ENCODE measurements at places on chromosomes 6 and 20.

DNA sequence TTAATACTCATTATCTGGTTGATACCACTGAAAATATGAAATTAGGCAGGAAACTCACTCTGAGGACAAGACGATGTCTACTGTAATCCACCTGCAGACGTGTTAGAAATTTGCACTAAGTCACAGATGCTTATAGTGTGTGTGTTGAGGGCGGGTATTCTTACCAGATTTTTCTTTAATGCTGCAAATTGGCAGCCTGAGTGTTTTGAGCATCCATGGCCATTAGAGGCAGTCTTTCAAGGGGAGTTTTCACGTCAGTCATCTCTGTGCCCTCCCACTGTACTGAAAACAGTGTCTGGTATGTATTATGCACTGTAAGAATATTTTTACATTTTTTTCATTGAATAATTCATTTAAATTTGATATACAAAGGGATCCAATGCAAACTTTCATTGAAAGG is 266.5 kb upstream of the QKI start:
- DNase-seq, result no peak

DNA sequence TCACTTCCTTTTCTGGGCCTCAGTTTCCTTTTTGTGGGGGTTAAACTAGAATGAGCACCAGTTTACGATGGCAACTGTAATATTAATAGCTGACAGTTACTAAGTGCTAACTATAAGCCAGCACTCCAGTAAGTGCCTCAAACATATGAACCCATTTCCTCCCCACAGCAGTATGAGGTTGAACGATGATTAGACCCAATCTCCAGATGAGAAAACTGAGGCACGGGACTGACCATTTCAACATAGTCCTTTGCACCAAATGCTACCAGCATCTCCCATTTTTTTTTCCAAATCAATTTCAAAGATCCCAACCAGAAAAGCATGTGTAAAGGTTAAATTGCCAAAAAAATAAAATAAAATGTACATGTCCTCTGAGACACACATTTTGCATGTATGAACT is 7.1 kb downstream of the SLC13A3 start:
- no peak for DNase-seq

- no peak for DNase-seq
These were observed 272.0 kb upstream of the SOX4 start for GRCh38 chr6:21321531-21321930.

- DNase-seq, result no peak
These were observed 95.9 kb upstream of the SPACA1 start for GRCh38 chr6:87951751-87952150.

DNA sequence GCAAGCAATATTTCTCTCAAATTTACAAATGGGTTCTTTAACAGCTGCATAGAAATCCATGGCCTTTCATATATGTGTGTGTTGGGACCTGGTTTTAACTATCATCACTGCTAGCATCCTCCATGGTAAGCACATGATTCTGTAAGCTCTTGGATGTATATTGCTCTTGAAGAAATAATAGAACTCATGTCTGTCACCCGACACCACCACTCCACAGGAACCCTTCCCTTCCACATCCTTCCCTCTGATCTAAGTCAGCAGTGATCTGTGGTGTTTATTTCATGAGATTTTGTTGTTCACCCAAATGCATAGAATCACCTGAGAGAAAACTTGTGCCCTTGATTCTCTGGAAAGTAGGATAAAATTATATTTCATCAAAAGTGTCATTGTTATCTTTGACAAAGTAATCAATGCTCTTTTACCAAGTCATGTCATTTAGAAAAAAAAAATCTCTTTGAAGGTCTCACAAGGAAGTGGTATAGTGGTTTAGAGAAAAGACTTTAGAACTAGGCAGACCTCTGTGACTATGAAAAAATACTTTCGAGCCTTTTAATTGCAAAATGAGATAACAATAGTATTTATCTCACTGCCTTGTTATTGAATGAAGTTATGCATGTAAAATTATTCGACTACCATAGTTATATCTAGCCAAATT is 649.8 kb upstream of the SLC35B3 start:
- DNase-seq, result no peak

- no peak for DNase-seq
These were observed 46.3 kb downstream of the BTBD9 start for GRCh38 chr6:38593409-38593808.

DNA sequence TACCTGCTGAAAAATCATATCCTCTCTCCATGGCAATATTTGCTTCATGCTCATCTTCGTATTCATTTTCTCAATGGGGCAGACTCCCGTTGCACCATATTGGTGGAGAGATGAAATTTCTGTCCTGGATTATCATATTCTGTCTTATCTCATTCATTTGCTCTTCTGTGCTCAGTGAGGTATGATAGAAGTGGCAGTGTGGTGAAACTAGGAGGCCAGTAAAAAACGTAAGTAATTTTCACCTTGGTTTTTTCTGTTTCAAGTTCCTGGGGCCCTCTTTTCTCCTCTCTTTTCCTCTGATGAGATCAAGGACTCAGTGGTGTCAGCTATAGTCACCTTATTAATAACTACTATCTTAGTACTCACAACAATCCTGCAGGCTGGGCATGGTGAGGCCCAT is 182.5 kb upstream of the HDAC2 start:
- DNase-seq, result no peak

GRCh38 chr6:153170511-153170910 is 39.4 kb upstream of the RGS17 start:
- DNase-seq, result no peak

DNA sequence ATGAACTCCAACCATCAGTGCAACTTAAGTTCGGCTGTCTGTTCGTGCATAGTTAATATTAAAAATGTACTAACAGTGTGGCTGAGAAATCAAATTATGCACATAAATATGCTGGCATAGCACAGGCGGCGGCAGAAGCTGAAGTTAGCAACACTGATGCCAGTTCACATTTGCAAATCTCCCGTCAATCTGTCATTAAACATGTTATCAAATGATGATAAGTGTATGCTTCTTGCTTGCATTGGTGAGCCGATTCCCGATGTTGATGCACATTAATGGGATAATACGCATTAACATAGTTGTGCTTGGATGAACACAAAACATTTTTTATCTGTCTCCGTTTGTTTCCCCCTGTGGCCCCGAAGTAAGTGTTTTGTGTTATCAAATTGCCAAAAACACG is 309.4 kb downstream of the ZNF217 start:
- DNase-seq, result no peak

- DNase-seq, result no peak
These were observed 93.2 kb upstream of the JARID2 start for GRCh38 chr6:15152700-15153099.

DNA sequence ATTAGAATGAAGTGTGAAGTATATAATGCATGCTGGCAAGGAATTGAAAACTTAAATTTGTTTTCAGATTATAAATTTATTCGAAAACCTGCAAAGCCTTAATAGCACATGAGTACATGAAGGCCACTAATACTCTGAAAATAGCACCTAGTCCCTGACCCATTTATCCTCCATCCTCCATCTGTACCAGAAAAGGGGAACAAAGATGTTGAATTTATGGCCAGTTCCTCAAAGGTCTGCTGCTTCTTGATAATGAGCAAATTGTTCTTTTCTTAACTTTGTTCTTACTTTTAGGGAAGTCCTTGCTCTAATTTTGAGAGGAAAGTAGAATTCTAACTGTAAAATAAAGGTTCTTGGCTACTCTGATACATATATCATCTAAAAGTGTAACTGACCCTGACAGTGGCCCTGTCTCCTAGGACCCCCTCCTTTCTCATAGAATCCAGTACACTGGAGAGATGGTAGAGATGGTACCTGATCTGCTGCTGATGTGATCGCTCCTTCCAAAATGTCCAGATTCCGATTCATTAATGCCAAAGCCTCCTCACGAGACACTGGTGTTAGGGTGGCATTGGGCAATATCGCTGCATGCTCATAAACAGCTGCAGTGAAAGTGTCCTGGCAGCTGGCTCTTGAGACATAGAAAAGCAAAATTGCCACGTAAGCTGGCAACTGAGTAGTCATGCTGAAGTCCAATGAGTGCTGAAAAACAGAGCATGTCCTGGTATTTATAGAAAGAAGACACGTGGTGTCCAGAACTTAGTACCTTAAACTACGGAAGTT is at the start of gene VNN1:
VNN1 (minus strand) TSS at position 704 of the 783 bp plus-strand sequence; CDS start at position 684, 20 bp downstream.
- DNase-seq, result no peak

DNA sequence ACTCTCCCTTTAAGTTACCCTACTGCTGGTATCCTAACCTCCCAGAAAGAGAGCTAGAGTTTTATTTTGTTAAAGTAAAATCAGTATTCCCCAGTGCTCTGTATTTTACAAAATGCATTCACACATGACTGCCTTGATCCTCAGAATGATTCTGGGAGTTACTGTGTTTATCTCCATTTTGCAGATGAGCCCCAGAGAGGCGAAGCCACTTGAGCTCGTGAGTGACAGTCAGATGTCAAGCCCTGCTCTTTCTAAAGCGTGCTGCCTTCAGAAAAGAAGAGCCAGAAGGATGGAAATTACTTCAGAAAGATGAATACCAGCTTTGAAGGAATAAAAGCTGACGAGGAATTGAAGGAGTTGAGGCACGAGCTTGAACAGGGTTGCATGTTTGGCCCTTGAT is 14.1 kb upstream of the OSER1 start:
- DNase-seq, result no peak

GRCh38 chr6:17278289-17279063 is 2.7 kb upstream of the RBM24 start:
- DNase-seq, result no peak

DNA sequence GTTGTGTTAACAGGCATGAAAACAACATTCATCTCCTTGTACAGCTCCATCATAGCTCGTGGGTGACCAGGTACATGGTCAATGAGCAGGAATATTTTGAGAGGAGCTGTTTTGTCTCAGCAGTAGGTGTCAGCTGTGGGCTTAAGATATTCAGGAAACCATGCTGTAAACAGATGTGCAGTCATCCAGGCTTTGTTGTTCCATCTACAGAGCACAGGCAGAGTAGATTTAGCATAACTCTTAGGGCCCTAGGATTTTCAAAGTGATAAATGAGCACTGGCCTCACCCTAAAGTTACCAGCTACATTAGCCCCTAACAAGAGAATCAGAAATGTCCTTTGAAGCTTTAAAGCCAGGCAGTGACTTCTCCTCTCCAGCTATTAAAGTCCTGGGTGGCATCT is 154.2 kb downstream of the BTBD9 start:
- no peak for DNase-seq

- no peak for DNase-seq
These were observed 41.8 kb downstream of the BMP7 start for GRCh38 chr20:57224641-57225138.

DNA sequence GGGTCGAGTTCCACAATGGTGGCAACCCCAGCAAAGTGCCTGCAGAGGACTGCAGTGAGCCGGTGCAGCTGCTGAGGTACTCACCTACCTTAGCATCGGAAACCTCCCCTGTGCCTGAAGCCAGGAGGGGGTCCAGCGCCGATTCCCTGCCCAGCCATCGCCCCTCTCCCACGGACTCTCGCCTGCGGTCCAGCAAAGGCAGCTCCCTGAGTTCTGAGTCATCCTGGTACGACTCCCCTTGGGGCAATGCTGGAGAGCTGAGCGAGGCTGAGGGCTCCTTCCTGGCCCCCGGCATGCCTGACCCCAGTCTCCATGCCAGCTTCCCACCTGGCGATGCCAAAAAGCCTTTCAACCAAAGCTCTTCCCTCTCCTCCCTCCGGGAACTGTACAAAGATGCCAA is 134.1 kb upstream of the CLDN20 start:
- DNase-seq, result no peak

DNA sequence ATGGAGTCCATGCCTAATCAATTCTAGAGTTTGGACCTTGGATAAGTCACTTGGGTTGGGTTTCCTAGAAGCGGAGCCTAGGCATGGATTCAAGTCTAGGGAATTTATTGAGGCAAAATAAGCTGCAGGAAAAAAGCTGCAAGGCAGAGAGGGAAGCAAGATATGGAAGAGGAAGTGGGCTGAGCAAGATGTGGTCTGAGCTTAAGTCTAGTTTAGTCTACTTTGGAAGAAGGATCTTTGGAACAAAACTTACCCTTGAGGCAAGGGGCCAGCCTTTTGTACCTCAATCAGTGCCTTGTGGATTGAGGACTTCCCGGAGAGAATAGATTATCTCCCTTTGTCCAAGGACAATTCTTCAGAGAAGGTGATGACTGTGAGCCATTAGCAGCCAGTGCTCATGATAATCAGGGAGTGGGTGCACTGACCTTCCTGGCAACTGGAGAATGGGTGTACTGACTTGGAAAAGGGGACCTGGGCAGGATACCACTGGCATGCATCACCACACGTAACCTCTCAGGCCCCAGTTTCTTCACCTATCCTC is 10.9 kb downstream of the ZSCAN9 start:
- no peak for DNase-seq

DNA sequence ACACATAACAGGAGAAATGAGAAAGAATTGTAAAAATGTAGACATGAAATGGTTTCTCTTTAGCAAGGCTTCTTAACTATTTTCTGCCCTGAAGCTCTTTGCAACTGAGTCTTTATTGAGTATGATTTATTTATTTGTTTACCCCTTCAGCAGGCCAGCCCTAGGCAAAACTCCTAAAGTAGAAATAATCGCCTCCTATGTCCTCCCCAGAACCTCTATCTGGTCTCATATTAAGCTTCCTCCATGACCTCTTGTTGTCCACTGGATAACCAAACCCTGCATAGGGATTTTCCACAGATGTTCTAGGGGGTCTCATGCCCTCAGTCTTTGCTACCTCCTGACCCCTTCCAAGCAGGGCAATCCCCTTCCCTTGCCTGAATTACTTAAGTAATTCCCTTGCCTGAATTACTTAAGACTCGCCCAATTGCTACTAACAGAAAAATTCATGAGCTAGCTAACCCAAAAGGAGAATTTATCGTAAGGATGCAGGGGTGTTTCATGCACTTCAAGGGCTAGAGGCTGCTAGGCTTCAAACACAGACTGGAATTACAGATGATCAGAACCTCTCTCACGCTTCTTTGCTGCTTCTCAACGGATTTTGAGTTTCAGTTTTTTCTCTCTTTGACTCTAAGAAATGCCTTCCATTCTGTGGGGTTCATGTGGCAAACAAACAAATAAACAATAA is 425.9 kb upstream of the RNF217 start:
- no peak for DNase-seq

- no peak for DNase-seq
These were observed 17.3 kb downstream of the TUBB2B start for GRCh38 chr6:3210024-3210610.

- DNase-seq, result no peak
These were observed 656.1 kb downstream of the EPHA7 start for GRCh38 chr6:92763274-92763584.

GRCh38 chr6:87105823-87106222 is 10.9 kb upstream of the CGA start:
- DNase-seq, result no peak

- DNase-seq, result no peak
These were observed 7.2 kb upstream of the CHMP4B start for GRCh38 chr20:33803921-33804337.

All from NCI-H1092 (cell line).